ENCODE measurements at places on chromosomes 7 and 10.
A peak's percentile ranks its signal among the peaks of the same experiment; 100 is the strongest.

DNA sequence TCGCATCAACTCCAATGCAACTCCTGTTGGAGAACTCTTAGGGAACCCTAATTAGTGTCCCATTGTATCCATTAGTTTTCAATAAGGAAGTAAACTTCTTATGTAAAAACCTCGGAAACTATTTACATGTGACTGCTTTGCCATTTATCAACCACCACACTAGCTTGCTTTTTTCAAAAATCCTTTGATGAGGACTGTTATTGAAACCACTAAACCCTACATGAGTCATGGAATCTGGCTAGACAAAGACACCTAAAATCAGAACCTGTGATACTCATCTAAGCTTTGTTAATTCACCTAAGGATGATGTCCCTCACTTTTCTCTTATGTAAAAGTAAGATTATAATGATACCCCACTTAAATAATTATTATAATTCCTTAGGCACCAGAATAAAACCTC is 414.1 kb upstream of the ETV1 start:
- no peak for DNase-seq

- DNase-seq = no peak
Measured at GRCh38 chr7:159024280-159024951, 120.3 kb downstream of the VIPR2 start.

DNA sequence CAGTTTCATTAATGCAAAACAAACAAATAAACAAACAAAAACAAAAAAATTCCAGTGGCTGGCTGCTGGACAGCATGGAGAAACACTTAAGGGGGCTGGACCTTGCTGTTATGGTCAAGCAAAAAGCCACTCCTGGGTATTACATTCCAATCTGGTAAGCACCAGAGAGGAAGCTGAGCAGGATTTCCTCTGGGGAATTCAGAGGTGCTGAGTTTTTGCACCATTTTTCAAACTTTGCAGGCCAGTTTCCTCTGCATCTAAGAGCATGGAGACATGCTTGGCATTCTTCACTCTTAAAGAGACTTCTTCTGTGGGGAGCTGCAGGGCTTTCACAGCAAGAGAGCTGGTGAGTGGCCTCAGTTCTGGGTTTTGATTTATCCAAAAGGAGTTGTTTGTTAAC is 84.5 kb downstream of the FZD1 start:
- peak; percentile 91 for DNase-seq

- no peak for DNase-seq
Measured at GRCh38 chr7:7792056-7792455, 73.6 kb upstream of the RPA3 start.

DNA sequence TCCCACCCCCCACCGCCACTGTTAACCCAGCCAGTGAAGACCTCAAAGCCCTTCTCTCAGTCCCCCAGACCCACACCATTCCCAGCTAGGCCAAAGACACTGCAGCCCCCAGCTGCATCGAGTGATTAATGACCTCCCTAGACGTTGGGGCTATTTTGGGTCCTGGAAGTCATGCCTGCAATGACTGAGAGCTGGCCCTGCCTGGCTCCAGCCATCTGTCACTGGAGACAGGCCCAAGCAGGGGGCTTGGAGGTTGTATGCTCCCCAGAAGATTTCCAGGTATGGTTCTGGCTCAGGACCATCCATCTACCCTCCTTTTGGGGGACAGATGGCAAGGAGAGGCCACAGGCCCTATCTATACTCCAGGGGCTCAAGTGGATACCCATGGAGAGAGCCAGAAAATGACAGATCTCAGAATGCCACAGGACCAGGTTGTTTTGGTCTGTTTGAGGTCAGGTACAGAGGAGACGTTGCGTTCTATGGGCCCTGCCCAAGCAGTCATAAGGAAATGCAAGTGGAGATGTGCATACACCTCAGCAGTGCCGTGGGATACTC is 5.1 kb downstream of the KCNIP2 start:
- DNase-seq = no peak

- no peak for DNase-seq
Measured at GRCh38 chr10:45383682-45384330, 9.8 kb downstream of the ALOX5 start.

DNA sequence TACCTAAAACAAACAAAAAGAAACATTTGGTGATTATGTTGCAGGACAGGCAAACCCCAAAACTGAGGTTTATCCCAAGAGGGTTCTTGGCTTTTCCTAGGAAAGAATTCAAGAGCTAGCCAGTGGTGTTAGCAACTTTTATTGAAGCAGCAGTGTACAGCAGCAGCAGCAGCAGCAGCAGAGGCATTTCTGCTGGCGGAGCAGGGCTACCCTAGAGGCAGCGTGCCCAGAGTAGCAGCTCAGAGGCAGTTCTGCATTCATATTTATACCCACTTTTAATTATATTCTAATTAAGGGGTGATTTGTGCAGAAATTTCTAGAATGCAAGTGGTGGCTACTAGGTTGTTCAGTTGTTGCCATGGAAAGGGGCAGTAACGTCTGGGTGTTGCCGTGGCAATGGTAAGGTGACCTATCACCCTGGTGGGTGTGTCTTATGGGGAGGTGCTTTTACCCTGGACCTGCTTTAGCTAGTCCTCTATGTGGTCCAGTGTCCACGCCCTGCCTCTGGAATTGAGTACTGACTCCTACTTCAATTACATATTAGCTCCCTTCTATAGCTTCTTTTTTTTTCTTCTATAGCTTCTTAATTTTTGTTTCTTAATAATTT is 53.9 kb downstream of the VCL start:
- no peak for DNase-seq

GRCh38 chr7:151920488-151920887 is 35.8 kb upstream of the GALNTL5 start:
- DNase-seq = no peak

- peak; percentile 55 for DNase-seq
Measured at GRCh38 chr7:114922652-114923402, 933 bp downstream of the MDFIC start.

GRCh38 chr10:43125881-43126731 is 12.1 kb upstream of the CSGALNACT2 start:
- no peak for DNase-seq

DNA sequence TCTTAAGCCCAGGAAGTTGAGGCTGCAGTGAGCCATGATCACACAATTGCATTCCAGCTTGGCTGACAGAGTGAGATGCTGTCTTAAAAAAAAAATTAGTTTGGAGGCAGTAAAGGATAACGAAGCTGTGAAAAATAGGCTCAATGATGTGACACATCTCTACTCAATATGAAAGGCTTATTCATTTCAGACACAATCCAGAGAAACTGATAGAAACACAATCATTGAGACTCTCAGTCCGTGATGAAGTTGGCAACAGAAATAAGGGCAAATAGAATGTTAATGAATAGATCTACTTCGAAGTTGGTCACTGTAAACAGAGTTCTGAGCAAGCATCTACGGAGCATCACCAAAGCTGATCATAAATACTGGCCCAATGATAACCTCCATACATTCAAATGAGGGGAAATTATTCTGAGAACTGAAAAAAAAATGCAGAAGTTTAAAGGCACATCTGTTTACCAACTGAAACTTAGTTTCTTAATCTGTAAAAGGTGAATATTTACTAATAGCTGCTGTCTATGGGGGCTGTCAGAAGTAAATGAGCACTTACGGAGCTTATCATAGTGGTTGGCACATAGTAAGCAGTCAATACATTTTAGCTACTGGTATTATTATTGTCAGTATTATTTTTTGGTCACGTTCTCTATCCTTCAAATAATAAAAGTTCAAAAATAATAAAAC is 70.4 kb downstream of the AKR1B1 start:
- DNase-seq = no peak

DNA sequence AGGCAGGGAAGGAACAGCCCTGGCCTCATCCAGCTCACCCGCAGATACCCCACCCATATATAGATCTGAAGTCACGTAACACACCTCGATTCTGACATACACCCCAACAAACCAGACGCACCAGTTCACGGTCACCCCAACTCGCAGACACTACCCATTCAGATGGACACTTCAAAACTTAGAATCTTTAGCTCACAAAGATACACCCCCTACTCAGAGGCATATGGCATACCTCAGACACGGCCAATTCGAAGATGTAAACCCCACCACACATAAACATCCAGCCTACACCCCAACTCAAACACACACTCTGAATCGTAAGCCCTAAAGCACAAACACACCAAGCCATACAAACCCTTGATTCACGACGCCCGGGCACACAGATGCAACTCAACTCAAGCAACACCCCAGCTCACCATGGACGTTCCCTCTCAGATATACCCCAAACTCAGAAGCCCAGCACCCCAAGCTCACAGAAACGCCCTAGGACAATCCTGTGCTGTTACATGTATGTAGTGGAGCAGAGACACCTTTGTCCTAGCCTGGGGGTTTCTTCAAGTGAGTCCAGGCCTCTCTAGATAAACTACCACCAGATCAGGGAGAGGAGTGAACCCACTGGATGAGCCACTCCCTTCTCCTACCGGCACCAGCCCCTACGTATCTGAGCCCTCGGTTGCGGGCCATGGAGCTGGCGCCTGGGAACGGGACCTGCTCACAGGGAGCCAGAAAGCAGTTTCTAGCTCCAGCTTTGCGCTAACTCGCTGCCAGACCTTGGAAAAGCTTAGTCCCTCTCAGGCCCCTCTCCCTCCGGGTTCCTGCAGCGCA is 8.8 kb downstream of the PSD start:
- DNase-seq = no peak

DNA sequence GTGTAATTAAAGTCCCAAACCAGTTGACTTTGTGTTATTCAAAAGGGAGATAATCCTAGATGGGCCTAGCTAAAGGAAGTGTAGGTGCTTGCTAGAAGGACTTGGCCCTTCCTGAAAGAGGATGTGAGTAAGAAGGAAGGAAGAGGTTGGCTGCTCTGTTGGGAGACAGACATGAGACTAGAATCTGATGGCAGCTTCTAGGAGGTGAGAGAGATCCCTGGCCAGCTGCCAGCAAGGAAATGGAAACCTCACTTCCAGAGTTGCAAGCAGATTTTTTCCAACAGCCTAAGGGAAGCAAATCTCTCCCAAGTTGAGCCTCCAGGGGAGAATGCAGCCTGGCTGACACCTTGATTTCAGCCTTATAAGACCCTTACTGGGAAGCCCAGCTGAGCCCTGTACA is 368.4 kb upstream of the ZMIZ1 start:
- DNase-seq = peak; percentile 98

DNA sequence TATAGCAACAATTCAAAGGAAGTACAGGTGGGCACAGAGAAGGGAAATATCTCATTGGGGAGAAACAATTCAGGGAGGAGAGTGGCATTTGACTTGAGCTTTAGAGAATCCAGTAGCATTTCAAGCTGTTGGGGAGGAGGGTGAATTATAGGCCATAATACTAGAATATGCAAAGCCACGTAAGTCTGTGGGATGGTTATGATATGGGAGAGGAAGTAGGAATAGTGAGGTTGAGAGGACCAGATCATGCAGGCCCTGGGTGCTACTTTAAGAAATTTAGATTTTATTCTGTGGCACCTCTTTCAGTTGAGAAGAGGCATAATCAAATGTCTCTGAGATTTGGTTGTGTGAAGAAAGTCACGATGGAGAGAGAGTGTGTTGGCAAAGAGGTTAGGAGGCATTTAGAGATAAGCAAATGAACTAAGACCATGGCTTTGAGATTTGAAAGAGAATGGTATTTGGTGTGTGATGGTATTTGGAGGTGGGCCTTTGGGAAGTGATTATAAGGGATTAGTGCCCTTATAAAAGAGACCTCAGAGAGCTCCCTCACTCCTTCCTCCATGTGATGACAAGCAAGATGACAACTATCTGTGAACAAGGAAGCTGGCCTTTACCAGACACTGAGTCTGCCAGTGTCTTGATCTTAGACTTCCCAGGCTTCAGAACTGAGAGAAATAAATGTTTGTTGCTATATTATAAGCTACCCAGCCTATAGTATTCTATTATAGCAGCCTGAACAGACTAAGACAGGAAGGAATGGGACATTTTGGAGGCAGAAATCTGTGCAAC is 15.1 kb downstream of the ADD3 start:
- DNase-seq = no peak

GRCh38 chr10:78724846-78725245 is 343.9 kb upstream of the ZMIZ1 start:
- DNase-seq = no peak

All from kidney capillary endothelial cell (primary cell).